ENCODE measurements at places on chromosomes 12 and 14.

- H3K4me3 ChIP-seq, result no peak overlapping the region
- H3K4me1 ChIP-seq, result no peaks in the 10 kb centered on the region
- DNase-seq, result no peak
- H3K36me3 ChIP-seq, result no peaks in the 10 kb centered on the region
- H3K27ac ChIP-seq, result no peak overlapping the region
Measured at GRCh38 chr14:37142835-37143401, 29.5 kb downstream of the SLC25A21 start.

GRCh38 chr12:64056741-64057140 is 165.4 kb downstream of the KICS2 start:
- H3K36me3 ChIP-seq, result no peaks in the 10 kb centered on the region
- no peaks in the 10 kb centered on the region for H3K27me3 ChIP-seq
- no peak overlapping the region for H3K4me3 ChIP-seq
- no peak for DNase-seq
- H3K27ac ChIP-seq, result no peak overlapping the region
- no peaks in the 10 kb centered on the region for H3K4me1 ChIP-seq

GRCh38 chr12:48187916-48188695 is 4.7 kb downstream of the CCDC184 start:
- no peaks in the 10 kb centered on the region for H3K36me3 ChIP-seq
- H3K27me3 ChIP-seq, result peaks cover 22% of the 10 kb centered on the region
- no peak overlapping the region for H3K27ac ChIP-seq
- H3K4me1 ChIP-seq, result peaks cover 14% of the 10 kb centered on the region
- H3K4me3 ChIP-seq, result no peak overlapping the region

DNA sequence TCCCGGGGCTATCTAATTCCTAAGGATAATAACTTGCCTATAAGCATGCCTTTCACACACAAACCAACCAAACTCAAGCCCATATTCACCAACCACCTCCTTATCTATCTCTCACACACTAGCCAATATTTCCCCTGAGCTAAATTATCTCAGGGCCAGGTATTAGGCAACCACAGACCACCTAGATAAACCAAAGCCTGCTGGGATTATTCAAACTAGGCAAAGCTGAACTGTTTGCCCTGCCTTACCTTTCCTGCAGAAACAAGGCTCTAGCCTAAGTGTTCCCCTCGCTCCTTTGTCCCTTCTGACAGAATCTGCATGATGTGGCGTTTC is 114.7 kb upstream of the EEA1 start:
- H3K27me3 ChIP-seq, result no peaks in the 10 kb centered on the region
- DNase-seq, result no peak
- H3K4me3 ChIP-seq, result no peak overlapping the region
- H3K27ac ChIP-seq, result no peak overlapping the region
- no peaks in the 10 kb centered on the region for H3K36me3 ChIP-seq
- H3K4me1 ChIP-seq, result no peaks in the 10 kb centered on the region

All from left lung (tissue), 14 donors.